ENCODE measurements at places on chromosomes 1 and 21.

DNA sequence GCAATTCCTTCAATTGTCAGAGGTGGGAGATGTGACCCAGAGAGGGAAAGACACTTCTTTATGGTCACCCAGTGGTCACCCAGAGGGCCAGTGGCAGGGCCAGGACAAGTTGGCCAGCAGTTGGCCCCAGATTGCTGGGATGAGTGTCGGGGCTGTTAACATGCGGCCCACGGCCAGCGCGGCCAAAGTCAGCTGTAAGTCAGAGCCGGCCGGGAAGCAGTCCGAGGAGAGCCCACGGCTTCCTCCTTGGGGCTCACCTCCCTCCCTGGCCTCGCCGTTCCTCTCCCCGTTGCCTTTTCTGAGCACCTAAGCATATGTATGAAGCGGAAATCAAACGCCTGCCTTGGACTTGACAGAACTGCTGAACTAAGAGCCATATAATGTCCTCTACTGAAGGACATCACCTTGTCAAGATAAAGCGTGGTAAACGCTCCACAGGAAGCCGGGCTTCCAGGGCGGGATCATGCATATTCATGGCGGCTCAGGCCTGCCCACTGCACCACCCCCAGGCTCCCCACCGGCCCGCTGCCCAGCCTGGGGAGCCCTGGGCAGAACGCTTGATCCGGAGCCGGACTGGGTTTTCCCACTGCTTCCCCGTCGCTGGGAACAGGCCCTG, 245.4 kb upstream of the POU3F1 start:
- DNase-seq, result no peak

DNA sequence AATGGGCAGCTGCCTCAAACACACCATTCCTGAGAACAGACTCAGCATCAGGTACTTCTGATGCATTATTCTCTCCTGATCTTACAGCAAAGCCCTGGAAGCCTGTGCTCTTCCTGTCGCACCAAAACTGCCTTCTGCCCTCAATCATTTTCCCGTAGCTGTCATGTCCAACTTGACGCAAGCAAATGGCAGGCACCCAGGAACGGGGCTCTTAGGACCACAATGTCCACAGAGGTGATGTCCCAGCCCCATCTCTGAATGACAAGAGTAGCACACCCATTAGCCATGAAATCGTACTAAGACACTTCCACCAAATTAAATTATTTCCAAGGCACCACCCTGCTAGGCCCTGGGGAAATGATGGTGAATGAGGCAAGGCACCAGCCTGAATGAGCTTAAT, 47.1 kb downstream of the PTPN14 start:
- no peak for DNase-seq

- DNase-seq, result no peak
Observed at GRCh38 chr1:180365039-180365438, 135.0 kb downstream of the LHX4 start.

DNA sequence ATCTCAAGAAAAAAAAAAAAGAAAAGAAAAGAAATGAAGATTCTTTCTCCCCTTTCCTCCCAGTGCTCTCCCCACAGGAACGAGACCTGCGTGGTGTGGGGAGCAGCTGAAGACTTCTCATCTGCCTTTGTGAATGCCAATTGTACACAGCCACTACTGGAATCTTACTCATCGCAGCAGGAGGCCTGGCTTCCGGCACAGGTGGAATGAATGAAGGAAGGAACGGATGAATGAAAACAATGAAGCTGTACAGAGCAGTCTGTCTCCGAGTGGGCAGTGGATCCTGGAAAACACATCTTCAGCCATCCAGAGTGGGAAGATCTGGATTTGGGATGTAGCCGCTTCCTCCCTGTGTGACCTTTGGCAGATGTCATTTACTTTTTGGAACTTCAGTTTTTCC, 64.9 kb downstream of the RUNX3 start:
- no peak for DNase-seq

- no peak for DNase-seq
Observed at GRCh38 chr1:79849388-79849787, 842.9 kb upstream of the ADGRL4 start.

- no peak for DNase-seq
Observed at GRCh38 chr1:206847337-206847834, 18.0 kb upstream of the IL20 start.

DNA sequence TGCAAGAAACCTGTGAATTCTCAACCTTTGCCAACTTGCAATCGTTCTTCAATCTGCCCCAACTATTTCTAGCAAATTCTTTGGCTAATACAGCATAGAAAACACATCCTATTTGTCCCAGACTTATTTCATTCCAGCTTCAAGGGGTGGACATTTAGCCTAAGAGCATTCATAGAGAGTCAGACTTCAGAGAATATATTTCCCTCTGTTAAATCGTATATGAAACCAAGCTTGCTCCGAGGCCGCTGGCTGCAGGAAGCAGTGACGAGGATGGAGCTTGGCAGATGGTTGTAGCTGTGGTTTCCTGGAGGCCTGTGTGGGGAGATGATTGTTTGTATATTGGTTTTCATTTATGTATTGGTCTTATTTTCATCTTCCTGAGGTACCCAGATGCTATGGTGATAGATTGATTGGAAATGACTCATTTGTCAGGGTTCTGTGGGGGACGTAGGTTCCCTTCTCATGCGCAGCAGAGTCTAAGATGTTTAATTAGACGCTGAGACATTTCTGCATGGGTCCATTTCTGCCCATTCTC, 26.1 kb downstream of the MAN1C1 start:
- peak; percentile 41 for DNase-seq

DNA sequence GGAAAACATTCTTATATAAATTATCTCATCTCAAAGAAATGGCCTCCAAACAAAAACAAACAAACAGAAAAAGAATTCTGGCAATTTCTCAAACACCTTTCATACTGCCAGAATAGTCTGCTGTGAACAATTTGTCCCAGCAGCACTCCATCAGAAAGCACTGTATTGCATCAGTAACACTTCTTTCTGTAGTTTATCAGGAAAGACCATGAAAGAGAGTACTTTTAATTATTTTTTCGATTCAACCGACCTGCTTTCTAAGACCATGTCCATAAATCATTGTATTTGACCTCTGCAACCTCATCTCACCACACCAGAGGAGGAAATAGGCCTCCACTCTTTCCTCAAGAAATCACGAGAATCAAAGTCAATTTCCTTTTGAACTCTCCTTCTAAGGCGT, 1579.9 kb downstream of the MRPL39 start:
- DNase-seq, result no peak

Data from stimulated activated CD4-positive, alpha-beta T cell treated with anti-CD3 and anti-CD28 coated beads, Interleukin-2, amount 100 ng/mL, for 4 hours (primary cell).